ENCODE measurements at places on chromosomes 4 and X. TPM values are rescaled to one million over a fixed set of nuclear protein-coding genes. Genes with fewer than 3 reads are reported as not detected.

DNA sequence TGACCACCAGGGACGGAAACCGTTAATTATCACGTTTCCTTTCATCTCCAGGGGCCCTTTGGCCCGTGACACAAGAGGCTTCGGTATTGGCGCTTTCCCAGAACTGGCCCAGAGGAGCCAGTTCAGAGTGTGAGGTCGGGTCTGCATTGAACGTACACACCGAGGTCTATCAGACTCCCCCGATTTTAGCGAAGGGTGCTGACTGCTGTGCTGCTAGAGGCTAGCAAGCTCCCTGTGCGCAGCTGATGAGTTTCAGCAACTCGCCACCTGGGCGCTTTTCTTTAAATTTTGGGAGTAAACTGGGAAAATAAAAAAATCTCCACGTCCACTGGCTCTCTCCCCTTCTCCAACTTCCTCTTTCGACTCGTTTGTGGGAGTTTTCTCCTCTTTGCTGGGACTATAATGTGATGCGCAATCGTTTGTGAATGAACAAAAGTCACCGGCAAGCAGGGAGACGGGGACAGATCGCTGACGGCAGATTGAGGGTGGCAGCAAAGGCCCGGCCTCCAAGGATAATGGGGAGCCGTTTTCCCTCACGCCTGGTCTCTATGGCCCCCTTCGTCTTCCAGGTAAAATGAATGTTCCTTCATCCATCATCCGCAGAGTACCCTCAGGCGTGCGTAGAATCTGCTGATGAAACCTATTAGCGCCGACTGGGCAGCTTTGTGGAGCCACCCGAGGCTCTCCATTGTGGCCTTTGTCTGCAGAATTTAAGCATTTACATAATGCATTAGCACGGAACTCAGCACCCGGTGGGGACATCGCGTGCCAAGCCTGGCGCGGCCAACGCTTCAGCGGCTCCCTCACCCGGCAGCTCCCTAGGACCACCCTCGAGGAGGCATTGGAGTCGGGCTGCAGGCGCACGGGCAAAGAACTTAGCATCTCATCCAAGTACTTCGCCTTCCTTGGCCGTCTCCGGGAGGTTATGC lies 1.6 kb upstream of the LRAT start:
- no peak for DNase-seq

Gene SPATA4
- total RNA-seq: 0.99 TPM

DNA sequence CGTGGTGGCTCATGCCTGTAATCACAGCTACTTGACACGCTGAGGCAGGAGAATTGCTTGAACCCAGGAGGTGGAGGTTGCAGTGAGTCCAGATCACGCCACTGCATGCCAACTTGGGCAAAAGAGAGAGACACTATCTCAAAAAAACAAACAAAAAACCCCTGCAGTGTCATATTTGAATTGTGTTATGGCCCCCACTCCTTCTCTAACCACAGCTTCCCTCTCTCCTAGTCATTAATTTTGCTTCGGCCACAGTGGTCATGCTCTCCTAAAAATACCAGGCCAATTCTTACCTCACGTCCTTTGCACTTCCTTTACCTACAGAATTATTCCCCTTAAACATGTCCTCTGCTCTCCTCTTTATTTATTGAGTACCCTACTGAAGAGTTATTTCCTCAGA lies 206.1 kb downstream of the PPP3CA start:
- no peak for DNase-seq

Gene UNC5C
- 1.2 TPM for total RNA-seq

Gene IL1RAPL1
- 3.0 TPM for total RNA-seq

Gene DRD5
- not detected for total RNA-seq

DNA sequence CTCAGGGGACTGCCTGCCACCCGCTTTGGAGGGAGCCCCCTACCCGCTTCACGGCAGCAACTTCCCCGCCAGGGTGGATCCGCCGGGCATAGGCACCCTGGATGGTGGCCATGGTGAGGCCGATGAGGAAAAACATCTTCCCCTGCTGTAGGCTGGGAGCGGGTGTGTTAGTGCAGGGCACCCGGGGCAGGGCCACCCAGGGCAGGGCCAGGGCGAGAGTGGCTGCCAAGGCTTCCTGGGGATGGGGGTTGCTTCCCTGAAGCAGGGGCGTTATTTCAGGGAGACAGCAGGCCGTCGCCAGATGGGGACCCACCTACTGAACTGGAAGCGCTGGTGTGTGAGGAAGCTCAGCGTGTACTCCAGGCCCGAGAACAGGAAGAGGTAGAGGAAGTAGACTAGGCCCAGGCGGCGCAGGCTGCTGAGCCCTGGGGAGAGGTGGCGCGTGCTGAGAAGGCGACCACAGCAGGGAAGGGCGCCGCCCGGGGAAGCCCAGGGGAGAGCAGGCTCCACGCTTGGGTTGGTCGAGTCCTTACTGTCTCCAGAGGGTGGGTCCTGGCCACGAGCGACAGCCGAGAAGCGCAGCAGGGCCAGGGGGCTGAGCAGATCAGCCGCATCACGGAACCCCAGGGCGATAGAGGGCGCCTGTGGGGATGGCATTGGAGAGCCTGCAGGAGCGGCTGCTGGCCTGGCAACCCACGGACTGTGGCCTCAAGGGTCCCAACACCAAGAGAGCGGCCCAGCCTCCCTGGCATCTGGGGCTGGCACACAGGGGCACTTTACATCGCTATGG lies 31.5 kb downstream of the NOP14 start:
- DNase-seq: peak; percentile 65

GRCh38 chrX:151621422-151621821 lies 57.9 kb downstream of the PASD1 start:
- no peak for DNase-seq

Gene OTUD6A
- not detected for total RNA-seq

Gene VSIG1
- not detected for total RNA-seq

GRCh38 chr4:52015366-52015765 lies 4.8 kb downstream of the LRRC66 start:
- DNase-seq: no peak

DNA sequence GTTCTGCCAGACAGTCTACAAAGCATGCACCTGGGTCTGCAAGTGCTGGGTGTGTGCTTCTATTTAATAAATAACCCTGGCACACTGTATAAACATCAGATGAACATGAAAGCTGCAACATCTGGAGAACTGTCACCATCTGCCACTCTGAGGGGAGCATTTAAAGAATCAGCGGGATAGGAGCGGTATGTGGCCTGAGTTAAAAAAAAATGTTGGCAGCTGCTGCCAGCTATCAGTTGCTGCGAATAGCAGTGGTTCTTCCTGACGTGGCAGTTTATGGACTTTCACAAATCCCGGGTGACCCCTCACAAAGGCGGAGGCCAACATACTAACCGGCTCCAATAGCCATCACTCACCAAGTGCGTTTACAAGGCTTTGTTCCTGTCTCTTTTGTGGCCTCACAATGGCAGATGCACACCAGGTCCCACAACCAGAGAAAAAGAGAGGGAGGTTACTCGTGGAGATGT lies 95.1 kb downstream of the RASL11B start:
- peak; percentile 21 for DNase-seq

DNA sequence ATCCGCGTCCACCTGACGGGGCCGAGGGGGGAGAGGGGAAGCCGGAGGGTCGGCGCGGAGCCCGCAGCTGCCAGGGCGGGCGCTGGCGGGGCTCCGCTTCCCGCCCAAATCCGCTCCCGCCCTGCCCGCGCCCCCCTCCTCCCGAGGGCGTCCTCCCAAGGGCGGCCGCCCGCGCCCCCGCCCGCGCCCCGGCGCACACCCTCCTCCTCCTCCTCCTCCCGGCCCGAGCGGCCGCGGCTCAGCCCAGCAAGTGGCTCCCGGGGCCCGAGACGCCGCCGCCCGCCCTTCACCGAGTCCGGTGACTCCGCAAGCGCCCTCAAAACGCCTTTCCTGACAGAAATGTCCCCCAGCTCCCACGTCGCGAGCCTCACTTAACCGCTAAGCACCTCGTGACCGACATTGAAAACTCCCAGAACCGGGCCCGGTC lies 487 bp downstream of the HMGB2 start:
- peak; percentile 59 for DNase-seq

DNA sequence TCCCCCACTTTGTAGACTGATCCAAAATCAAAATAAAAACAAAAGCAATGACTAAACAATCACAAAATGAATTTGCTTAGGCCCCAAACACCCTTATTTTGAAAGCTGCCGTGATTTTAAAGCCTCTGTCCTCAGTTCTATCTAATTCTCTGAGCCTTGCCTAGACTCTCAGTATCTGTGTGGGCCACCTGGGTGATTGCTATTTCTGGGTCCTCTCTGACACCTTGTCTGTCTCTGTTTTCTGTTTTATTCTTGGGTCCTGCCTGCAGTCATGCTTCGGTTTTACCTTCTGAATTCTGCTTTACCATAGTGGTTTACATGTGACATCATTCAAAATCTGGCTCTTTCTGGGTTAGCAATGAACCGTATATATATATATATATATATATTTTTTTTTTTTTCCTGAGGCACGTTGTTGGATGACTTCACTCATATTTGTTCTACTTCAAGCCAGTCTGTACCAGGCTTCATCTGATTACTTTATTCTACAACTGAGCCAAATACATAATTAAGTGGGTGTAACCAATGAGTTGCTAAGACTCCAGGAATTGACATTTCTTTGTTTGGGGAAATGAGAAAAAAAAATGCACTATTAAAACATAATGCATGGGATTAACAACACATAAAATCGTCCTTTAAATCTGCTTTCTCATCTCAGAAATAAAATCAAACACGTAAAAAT lies 710.7 kb upstream of the SLIT2 start:
- DNase-seq: no peak

DNA sequence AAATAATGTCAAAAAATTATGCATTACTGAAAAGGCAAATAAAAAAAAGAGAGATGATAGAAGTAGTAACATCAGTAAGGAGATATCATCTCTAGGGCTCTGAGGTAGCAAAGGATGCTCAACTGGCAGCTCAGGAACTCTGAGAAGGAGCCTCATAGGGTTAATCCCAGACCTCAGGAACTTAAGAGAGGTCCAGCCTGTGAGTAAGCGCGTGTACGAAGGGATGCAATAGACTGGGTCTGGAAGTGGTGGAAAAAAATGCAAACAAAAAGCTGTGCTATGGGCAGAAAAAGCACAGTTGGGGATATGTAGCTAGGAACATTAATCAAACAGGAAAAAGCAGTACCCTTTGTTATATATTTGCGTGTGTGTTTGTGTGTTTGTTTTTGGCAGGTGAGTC lies 282.0 kb downstream of the GALNTL6 start:
- no peak for DNase-seq

Gene GAGE12H
- not detected for total RNA-seq

- no peak for DNase-seq
Observed at GRCh38 chrX:18616688-18617406, 55.1 kb downstream of the RS1 start.

GRCh38 chr4:146263793-146264192 lies 49.5 kb downstream of the REELD1 start:
- no peak for DNase-seq

Gene ATP5ME
- total RNA-seq: 1,123 TPM

DNA sequence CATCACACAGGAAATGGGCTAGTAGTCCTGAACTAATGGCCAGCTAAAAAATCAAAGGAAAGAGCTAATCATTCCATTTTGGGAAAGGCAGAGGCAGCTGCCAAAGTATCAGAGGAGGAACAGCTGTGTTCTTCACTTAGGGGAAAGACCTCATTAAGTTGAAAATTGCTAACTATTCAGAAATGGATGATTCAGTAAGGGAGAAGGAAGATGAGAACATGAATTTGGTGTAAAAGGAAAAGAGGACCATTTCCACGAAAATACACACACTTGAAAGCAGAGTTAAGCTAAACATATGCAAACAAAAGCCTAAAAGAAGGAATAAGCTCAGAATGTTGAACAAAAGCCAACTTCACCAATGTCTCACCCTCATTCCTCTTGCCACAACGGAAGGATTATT lies 90.4 kb downstream of the PCDH19 start:
- no peak for DNase-seq

GRCh38 chr4:151690876-151691275 lies 69.9 kb downstream of the GATB start:
- DNase-seq: no peak

Gene ARAF
- total RNA-seq: 85.3 TPM

Gene CFAP299
- total RNA-seq: not detected

DNA sequence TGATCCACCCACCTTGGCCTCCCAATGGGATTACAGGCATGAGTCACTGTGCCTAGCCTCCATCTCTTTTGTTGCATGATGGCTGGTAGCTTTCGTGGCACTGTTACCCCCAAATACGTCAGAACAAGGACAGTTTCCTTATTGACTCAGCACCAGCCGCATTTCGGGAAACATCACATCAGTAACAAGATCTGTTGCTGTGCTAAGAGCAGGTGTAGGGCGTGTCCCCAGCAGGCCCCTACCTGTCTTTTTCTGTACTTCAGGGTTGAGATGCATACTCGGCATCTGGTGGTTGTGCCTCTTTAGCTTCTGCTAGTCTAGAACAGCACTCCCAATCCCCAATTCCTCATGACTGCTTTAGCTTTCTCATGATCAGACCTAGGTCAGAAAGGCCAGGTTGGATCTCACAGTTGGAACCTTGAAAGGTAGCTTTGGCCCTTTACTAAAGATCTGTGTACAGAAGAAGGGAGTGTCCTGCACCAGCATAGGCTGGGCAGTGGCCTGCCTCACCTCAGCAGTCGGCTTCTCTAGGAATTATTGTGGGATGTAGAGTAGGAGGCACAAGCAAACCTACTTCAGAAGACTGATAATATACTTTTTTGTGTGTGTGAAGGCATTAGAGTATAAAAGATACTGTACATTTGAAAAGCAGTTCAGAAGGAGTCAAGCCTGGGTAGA lies 36.8 kb downstream of the NSD2 start:
- no peak for DNase-seq

GRCh38 chrX:110403441-110404238 lies 45.0 kb downstream of the RTL9 start:
- DNase-seq: no peak

GRCh38 chr4:38675146-38676121 lies 11.4 kb downstream of the KLF3 start:
- peak; percentile 85 for DNase-seq

Gene SH3RF1
- 10.1 TPM for total RNA-seq

GRCh38 chrX:125306335-125306866 lies 13.3 kb upstream of the TEX13C start:
- DNase-seq: no peak

- DNase-seq: peak; percentile 63
Observed at GRCh38 chr4:183200453-183200852, 101.4 kb downstream of the WWC2 start.

Gene GRID2
- total RNA-seq: not detected

Gene TBC1D9
- total RNA-seq: 13.3 TPM

- no peak for DNase-seq
Observed at GRCh38 chrX:19785647-19786046, 101.8 kb downstream of the SH3KBP1 start.

- DNase-seq: no peak
Observed at GRCh38 chr4:188409851-188410250, 270.6 kb downstream of the TRIML1 start.

DNA sequence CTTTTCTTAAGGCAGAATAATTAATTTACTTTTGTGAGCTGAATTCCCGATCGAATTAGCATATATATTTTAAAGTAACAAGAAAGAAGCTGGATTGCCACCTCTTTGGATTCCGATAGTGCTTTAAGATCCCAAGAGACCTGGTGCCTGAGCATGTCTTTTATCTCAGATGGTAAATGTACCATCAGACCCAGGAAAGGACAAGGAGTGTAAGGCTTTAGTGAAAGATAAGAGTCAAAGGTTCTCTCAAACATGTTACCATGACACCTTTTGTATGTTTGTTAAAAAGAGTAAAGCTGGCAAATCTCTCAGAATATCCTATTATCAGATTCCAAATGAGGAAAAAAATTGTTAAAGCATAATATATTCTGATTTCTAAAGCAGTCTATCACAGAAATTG lies 198.8 kb downstream of the PPP3CA start:
- no peak for DNase-seq

GRCh38 chr4:137981277-137981676 lies 260.9 kb downstream of the SLC7A11 start:
- DNase-seq: no peak

Gene CSN1S1
- total RNA-seq: not detected

Gene JAKMIP1
- total RNA-seq: not detected
